ENCODE measurements at places on chromosomes 5 and 9. TPM values are rescaled to one million over a fixed set of nuclear protein-coding genes. Genes with fewer than 3 reads are reported as not detected.

PCDHB15 gene
- total RNA-seq, result 0.28 TPM

DNA sequence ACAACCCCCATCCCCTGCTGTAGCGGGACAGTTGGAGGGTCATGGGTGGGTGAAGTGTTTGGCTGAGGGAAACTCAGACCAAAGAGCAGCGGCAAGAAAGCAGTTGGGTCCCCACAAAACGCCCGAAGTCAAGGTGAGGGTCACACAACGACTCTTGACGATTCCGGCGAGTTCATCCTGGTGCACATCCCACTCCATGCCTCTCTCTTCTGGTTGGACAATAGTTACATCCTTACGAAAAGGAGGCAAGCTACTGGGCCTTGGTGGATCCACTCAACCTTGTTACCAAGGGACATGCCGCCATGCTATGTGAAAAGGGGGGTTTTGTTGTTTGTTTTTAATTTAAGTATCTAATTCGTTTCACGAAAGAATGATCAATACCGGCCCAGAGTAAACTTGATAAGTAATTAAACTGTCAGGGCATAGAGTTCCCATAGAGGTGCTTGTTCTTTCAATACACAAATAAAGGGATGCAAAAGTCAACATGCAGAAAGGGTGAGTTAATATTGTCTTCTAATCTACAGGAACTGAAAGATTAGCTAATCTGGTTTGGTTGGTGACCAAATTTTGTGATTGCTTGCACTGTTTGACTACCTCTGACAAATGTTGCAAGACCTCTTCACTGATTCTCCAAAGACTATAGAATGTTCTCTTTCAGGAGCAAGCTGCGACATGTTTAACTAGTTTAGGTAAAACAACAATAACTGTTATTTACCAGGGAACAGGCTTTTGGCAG is 732 bp upstream of the SMIM15 start:
- no peak for DNase-seq

DNA sequence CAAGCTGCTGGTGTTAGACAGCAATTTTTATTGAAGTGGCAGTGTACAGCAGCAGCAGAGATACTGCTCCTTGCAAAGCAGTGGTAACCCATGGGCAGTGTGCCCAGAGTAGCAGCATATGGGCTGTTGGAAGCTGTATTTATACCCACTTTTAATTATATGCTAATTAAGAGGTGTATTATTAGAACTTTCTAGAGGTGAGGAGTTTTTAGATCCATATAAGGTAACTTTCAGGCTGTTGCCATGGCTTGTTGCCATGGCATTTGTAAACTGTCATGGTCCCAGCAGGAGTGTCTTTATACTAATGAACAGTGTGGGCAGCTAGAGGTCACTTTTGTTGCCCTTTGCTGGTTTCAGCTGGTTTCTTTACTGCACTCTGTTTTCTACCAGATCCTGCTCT is 3.7 kb upstream of the PJA2 start:
- DNase-seq, result no peak

- no peak for DNase-seq
These were observed 1.5 kb upstream of the TMEM174 start for GRCh38 chr5:73171495-73171894.

DNA sequence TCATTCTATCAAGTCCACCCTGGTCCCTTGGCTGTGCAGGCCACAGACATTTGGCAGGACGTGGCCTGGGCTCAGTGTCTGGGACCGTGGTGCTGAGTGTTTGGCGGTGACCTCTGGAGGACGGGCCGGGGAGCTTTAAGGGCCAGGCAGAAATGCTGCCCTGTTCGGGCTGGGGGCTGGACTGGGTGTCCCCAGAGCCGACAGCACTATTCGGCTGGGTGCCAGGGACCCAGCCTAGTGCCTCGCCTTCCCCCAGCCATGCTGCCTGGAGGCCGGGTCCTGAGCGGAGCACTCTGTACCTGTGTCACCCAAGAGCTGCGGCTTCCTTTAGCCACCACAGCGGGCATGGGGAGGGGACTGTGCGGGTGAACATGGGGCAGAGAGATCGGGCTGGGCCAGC is 40.4 kb downstream of the COL5A1 start:
- DNase-seq, result no peak

GRCh38 chr9:70577671-70578070 is 163.2 kb upstream of the KLF9 start:
- DNase-seq, result no peak

DNA sequence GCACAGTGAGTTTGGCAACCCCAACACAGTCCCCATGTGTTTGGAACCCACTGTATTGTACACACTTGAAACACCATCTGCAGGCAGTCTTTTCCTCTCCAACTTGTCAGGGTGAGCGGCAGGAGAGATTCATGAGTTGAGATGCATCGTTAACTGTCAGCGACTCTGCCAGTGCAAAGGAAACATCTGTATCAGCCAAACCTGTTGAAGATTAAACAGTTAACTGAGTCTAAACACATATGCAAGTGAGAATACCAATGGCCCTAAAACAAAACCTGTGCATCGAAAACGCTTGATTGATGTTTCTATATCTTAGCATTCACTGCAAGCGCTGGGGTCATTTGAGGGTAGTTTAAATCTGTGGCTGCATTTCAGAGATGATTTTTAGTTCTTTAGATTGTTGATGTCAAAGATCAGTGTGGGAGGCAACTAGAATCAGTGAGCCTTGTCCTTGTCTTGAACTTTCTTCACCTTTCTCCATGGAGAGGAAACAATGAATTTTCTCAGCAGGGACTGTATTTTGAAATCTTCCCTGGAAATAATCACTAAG is 41.3 kb upstream of the PAM start:
- no peak for DNase-seq

Measured in liver (tissue), 10 donors.